ENCODE measurements at places on chromosomes 13 and 19. TPM values are rescaled to one million over a fixed set of nuclear protein-coding genes. Genes with fewer than 3 reads are reported as not detected.

GRCh38 chr13:44050450-44051063 lies 170.9 kb downstream of the LACC1 start:
- DNase-seq = no peak

DNA sequence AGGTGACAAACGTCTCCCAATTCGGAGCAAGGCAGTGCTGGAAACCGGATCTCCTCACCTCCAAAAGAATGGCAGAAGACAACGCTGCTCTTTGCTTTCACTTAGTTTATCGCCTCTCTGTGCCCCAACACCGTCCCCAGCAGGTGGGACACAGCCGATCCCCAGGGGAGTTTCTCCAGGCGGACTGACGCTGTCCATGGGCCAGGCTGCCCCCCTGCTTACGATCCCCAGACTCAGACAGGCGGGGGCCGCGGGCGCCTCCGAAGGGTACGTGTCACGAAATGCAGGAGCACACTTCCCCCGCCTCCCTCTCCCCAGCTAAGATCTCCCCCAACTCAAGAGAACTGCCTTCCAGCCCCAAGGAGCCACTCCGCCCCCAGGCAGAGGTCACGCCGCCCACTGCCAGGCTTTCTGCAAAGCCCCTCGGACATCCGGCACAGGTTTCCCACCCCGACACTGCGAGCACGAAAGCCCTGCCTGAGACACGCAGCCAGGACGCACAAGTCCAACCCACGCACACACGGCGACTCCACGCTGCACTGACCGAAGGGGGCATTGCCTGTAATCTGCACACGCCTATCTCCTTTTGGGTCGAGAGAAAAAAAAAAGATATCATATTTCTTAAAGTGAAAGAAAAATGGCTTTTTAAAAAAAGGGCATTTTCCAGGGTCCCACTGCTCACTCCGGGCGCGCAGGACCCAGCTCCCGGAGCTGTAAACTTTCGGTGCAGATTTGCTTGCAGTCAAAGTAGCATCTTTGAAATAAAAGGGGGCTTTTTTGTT lies 2.0 kb downstream of the SPRY2 start:
- DNase-seq = peak; percentile 48

DNA sequence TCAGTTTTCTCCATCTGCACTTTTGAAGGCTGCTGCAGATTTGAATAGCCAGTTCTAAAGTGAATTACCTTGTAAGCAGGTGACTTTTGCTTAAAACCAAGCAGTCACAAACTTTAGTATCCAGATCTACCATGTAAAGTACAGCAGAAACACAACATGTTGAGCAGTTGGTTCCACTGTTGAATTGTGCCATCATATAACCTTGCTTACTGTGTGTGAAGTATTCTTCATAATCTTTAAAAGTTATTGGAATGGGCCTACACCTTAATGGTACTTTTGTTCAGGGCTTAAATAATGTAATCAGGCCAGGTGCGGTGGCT lies 23.2 kb upstream of the MTUS2 start:
- no peak for DNase-seq

- DNase-seq = no peak
Observed at GRCh38 chr13:44930963-44931623, 58.2 kb downstream of the NUFIP1 start.

- no peak for DNase-seq
Observed at GRCh38 chr13:85525411-85525810, 273.8 kb downstream of the SLITRK6 start.

APLP1 gene
- 58.7 TPM for total RNA-seq

CLDN10 gene
- total RNA-seq = not detected

Data from Caki2 (cell line).